ENCODE measurements at places on chromosomes 7 and 10.
A peak's percentile ranks its signal among the peaks of the same experiment; 100 is the strongest.

- no peak for DNase-seq
These were observed 50.2 kb upstream of the BAMBI start for GRCh38 chr10:28627102-28627501.

DNA sequence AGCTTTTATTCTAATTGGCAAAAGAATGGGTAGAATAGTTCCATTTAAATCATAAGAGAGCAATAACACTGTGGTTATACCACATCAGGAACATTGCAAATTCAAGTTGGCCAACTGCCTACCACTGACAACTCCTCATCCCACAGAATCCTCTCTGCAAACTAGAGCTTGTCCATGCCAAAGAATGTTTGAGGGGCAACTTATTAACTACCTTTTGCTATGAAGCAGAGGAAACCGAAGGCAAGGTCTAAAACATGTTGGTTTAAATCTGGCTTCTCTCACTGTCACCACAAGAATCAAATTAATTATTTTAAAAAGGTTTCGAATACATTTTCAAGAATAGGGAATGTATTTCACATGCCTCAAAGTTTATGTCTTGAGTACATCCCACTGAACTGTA lies 36.0 kb downstream of the RHOBTB1 start:
- no peak for DNase-seq

DNA sequence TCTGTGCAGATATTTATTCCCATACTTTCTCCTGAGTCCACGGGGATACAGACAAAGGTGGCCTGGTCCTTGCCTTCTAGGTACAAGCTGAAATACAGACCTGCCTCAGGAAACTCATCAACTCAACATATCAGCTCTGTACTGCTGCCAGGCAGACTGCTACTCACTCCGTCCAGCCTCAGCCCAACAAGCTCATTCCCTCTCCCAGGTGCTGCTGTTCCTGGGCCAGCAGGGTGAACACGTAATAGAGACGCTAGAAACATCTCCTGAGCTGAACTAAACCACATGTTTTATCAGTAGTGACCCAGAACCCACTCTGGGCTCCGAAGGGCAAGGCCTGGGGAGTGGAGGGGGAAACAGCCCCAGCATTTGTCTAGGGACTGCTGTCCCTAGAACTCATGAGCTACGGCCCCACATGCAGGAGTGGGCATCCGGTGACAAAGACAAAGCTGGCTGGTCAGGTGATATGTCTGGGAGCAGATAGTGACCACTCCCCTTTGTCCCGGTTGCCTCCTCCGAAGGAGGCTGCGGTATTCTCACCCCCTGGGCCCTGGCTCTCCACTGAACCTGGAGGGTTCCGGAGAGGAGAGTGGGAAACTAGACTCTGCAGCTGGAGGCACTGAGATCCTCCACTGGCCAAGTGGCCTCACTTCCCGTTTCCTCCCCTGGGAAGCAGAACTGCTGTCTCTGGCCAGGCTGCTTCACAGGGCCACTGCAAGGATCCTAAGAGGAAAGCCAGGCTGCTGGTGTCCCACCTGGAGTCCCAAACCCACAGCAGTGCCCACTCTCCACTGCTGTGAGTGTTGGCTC lies 116.1 kb downstream of the FAM53B start:
- DNase-seq: no peak

- DNase-seq: peak; percentile 9
These were observed 5.8 kb downstream of the FBH1 start for GRCh38 chr10:5895804-5896203.

DNA sequence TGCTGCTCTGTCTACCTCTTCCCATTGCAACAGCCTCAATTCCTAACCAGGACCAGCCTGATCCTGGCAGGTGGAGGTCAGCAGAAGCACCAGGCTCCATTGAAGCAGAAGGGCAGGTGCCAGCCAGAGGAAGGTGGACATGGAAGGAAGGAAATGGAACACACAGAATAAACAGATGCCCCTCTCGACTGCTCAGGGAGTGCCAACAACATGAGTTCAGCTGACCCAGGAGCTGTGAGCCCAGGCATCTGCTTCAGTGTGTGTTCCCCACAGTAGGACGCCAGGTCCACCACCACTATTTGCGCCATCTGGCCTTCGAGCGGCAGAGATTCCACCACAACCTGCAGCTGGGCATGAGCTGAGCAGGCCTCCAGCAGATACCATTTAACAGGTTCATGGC lies 56.7 kb downstream of the GPAM start:
- DNase-seq: no peak

GRCh38 chr7:105675934-105676371 lies 94.7 kb upstream of the EFCAB10 start:
- peak; percentile 85 for DNase-seq

DNA sequence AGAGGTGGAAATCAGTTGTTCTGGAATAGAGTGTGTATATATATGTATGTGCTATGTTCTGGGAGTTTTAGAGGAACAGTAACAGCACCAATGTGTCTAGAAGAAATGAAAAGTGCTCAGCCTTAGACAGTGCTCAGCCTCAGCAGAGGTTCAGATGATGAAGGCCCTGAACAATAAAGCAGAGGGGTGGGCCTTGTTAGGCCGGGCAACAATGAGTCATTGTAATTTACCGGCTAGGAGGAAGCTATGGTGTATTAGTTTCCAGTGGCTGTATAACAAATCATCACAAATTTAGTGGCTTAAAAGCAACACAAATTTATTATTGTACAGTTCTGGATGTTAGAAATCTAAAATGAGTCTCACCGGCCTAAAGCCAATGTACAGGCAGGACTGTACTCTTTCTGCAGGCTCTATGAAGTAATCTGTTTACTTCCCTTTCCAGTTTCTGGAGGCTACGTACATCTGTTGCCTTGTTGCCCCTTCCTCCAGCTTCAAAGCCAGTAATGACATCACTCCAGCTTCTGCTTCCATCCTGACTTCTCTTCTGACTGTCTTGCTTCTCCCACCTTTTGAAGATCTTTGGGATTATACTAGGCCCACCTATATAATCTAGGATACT lies 84.6 kb downstream of the CH25H start:
- DNase-seq: no peak

- no peak for DNase-seq
These were observed 29.1 kb upstream of the FAM20C start for GRCh38 chr7:163298-163695.

GRCh38 chr10:44206127-44206818 lies 178.6 kb downstream of the CXCL12 start:
- no peak for DNase-seq

DNA sequence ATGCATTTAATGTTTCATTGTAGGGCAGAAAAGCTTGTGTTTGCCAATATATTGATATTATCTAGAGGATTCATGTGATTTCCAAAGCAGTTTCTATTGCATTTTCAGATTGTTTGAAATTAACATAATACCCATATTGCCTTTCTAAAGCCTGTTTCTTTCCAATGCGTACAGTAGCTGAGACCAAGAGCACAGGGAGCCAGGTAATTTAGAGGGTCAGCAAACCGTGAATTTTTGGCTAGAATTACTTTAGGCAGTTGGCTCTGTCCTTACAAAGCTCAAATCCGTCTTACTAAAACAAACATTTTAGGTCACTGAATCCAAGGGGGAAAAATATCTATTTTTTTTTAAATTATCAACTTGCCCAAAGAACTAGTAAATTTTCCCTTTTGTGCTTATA lies 604.9 kb upstream of the ADARB2 start:
- no peak for DNase-seq
